ENCODE measurements at places on chromosomes 4 and X. TPM values are rescaled to one million over a fixed set of nuclear protein-coding genes. Genes with fewer than 3 reads are reported as not detected.
A peak's percentile ranks its signal among the peaks of the same experiment; 100 is the strongest.

DNA sequence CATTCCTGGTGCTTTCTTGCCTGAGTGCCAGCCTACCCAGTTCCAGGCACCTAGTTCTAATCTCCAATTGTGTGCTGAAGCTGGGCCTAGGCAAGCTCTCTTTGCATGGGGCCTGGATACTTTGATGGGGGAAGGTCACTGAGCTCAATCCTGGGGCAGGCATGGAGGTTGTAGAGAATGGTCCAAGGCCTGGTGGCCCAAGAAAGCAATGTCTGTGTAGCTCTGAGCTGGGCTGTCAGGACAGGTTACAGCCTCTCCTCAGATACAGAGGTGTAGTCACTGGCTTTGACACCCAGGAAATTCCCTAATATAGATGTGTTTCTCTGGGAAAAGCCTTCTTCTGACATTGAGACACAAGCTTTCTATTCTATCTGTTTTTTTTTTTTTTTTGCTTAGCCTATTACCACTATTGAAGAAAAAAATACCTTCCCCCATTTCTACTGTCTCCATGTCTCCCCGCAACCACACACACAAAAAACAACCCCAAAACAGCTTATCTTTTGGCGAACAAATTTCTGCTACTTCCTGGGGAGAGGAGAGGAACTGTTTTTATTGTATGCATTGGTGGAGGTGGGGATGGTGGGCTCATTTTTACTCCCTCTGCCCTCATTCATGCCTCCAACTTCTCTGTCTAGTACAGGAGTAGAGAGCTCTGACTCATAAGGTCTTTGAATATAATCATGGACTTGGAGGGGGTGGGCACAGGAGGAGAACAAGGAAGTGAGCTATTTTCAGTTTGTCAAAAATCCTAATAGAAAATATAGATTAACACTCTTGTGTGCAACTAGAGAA, 66.7 kb upstream of the DHX15 start:
- H3K36me3 ChIP-seq: no peaks in the 10 kb centered on the region
- no peak overlapping the region for H3K4me3 ChIP-seq
- H3K4me1 ChIP-seq: peaks cover 8% of the 10 kb centered on the region
- no peak overlapping the region for H3K27ac ChIP-seq
- no peaks in the 10 kb centered on the region for H3K27me3 ChIP-seq
- DNase-seq: no peak

GRCh38 chr4:61678297-61678696, 478.2 kb downstream of the ADGRL3 start:
- H3K4me1 ChIP-seq: no peaks in the 10 kb centered on the region
- no peaks in the 10 kb centered on the region for H3K27me3 ChIP-seq
- no peaks in the 10 kb centered on the region for H3K36me3 ChIP-seq
- no peak for DNase-seq

DNA sequence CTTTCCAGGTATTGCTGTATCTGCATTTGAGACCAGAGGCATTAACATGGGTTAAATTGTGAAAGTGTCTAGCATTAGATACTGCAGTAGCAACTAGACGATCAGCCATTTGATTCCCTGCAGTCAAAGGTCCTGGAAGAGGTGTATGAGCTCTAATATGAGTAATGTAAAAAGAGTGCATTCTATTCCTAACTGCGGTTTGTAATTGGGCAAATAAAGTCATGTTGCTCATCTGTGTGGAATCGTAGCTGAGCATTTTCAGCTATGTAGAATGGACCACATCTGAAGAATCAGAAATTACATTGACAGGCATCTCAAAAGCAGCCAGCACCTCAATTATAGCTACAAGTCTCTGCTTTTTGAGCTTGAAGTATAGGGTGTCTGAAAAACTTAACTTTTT, 157.6 kb downstream of the ZNF518B start:
- no peaks in the 10 kb centered on the region for H3K4me1 ChIP-seq
- H3K27ac ChIP-seq: no peak overlapping the region
- no peak for DNase-seq
- no peaks in the 10 kb centered on the region for H3K27me3 ChIP-seq
- no peak overlapping the region for H3K4me3 ChIP-seq
- no peaks in the 10 kb centered on the region for H3K36me3 ChIP-seq

DNA sequence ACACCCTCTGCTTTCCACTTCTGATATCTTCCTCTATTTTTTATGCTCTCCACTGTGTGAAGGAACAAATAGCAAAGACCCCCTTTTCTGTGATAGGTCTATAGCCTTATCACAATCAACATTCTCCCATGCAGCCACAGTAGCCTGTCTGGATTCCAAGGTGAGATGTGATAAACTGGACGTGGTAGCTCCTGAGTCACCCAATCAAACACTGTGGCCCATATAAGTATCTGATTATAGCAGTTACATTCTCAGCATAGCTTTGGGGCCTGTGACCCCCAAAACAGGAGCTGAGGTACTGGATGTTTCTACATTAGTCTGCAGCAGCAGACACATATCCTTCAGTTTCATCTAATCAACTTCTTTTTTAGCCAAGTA, 172.7 kb upstream of the IGFBP7 start:
- H3K36me3 ChIP-seq: no peaks in the 10 kb centered on the region
- no peaks in the 10 kb centered on the region for H3K27me3 ChIP-seq
- H3K4me3 ChIP-seq: no peak overlapping the region
- no peak for DNase-seq
- H3K4me1 ChIP-seq: no peaks in the 10 kb centered on the region
- H3K27ac ChIP-seq: no peak overlapping the region

- no peak overlapping the region for H3K4me3 ChIP-seq
- H3K27me3 ChIP-seq: no peaks in the 10 kb centered on the region
- H3K4me1 ChIP-seq: peaks cover 8% of the 10 kb centered on the region
- no peaks in the 10 kb centered on the region for H3K36me3 ChIP-seq
Measured at GRCh38 chrX:21666252-21666651, 8.1 kb upstream of the KLHL34 start.

DNA sequence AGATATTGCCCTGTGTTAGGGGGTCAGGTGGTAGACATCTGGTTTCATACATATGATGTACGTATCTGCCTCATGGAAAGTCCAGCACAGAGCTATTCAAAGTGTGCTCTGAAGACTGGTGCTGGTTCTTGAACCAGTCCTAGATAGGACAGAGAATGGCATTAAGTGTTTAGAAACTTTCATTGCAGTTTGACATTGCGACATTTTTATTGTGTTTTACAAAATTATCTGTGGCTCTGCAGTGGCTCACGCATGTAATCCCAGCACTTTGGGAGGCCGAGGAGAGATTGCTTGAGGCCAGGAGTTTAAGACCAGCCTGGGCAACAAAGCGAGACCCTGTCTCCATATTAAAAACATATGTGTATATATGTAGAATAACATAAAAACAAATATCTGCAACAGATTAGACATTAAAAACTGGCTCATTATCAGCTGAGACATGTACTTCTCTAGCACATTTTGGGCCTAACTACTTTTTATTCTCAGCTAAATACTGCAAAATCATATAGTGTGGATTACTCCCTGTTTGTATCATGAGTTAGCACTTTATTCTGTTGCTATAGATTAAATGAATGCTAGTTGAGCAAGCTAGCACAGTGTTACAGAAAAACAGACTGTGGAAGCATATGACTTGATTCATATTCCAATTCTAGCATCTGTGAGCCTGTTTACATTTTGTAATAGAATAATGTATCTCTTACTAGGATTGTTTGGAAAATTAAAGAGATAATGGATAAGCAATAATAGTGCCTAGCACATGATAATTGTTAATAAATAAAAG, 57.1 kb downstream of the USP9X start:
- H3K36me3 ChIP-seq: no peaks in the 10 kb centered on the region
- no peaks in the 10 kb centered on the region for H3K4me1 ChIP-seq
- H3K27ac ChIP-seq: no peak overlapping the region
- DNase-seq: no peak

DNA sequence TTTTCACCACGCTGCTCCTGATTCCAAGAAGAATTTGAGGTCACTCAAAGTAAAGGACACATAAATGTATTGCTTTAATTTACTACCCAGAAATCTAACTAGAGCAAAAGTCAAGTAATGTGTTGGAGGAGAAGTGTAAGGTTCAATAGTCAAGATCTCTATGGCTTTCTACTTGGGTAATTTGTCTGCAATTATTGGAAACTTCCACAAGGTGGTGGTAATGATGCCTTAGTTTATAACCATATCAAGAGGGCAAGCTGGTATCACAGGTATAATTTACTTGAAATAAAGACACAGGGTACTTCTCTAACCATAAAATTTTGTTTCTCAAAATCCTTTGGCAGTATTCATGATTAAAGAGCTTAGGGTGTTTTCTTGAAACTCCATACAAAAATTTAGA, 10.2 kb upstream of the GRIA3 start:
- H3K27ac ChIP-seq: no peak overlapping the region
- no peak for DNase-seq
- no peaks in the 10 kb centered on the region for H3K27me3 ChIP-seq
- no peak overlapping the region for H3K4me3 ChIP-seq
- H3K36me3 ChIP-seq: no peaks in the 10 kb centered on the region

GRCh38 chr4:87051121-87051713, 116.4 kb downstream of the AFF1 start:
- H3K4me1 ChIP-seq: no peaks in the 10 kb centered on the region
- H3K27me3 ChIP-seq: no peaks in the 10 kb centered on the region
- no peaks in the 10 kb centered on the region for H3K36me3 ChIP-seq
- no peak overlapping the region for H3K27ac ChIP-seq

DNA sequence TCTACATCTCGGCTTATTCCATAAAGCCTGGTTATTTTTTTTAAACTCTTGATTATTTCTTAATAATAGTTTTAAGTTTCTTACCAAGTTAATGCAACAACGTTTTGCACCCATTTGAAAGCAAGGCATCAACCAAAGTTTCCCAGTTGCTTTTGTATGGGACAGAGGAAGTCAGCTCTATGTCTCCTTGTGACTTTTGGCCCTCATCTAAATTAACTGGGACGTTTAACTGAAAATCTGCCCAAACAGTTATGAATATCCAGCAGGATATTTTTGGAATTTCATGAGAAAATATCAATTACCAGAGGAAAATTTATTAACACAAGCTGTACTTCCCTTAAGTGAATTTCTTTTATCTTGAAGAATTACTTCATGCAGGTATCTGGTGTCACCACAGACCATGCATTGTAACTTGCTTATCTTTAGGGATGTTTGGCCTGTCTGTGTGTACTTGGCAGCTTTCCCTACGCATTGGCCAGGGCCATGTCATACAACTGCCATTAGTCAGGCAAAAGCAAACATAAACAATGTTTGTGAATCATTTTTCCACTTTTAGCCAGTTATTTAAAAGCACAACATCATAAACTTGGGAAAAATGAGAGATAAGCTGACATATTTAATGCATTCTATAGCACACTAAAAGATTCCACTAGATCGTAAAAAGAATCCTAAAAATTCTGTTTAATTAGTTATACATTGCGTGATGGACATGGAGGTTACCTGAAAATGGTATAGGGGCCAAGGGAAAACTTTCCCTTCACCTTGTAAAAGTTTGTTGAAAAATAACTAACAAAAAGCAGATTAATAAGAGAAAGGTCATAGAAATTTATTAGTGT, 101.4 kb upstream of the PDE5A start:
- H3K4me1 ChIP-seq: peaks cover 49% of the 10 kb centered on the region
- DNase-seq: peak; percentile 91
- H3K27me3 ChIP-seq: no peaks in the 10 kb centered on the region
- H3K4me3 ChIP-seq: peak overlapping the region; percentile 41
- no peaks in the 10 kb centered on the region for H3K36me3 ChIP-seq
- peak overlapping the region; percentile 99 for H3K27ac ChIP-seq

DNA sequence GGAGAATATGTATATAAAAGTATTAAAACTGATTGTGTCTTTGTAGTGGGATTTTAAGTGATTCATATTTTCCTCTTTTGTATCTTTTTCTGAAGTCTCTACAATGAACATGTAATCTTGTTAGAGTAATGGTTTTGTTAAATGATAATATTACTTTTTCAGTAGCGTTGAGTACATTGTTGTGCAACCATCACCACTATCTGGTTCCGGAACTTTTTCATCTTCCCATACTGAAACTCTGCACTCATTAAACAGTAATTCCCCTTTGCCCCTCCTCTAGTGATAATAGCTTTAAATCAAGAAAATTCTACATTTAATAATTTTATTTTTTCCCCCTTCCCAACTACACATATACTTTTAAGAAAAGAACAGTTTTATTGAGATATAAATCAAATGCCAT, 23.3 kb downstream of the SHROOM3 start:
- H3K36me3 ChIP-seq: no peaks in the 10 kb centered on the region
- peak overlapping the region; percentile 77 for H3K27ac ChIP-seq
- no peak overlapping the region for H3K4me3 ChIP-seq
- DNase-seq: no peak

DNA sequence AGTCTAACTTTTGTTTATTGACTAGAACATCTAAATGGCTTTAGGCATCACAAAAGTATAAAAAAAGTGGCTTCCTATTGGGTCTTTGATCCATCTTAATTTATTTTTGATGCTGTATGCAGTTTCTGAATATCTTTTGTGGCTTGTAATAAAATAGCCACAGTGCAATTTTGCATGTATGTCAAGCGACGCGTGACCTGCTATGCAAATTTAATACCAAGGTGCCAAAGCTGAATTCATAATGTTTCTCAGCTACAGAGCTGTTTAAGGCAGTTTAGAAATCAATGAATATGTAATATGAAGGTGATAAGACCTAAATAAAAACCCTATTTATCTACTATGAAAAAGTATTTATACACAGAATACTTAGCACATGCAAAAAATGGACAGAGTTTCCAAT, 197.8 kb downstream of the AFF2 start:
- H3K4me1 ChIP-seq: no peaks in the 10 kb centered on the region
- no peaks in the 10 kb centered on the region for H3K27me3 ChIP-seq
- no peaks in the 10 kb centered on the region for H3K36me3 ChIP-seq
- H3K27ac ChIP-seq: no peak overlapping the region
- DNase-seq: no peak

GRCh38 chr4:100450449-100450848, 67.4 kb downstream of the EMCN start:
- no peaks in the 10 kb centered on the region for H3K4me1 ChIP-seq
- H3K4me3 ChIP-seq: no peak overlapping the region
- no peaks in the 10 kb centered on the region for H3K27me3 ChIP-seq
- H3K27ac ChIP-seq: no peak overlapping the region
- no peak for DNase-seq
- H3K36me3 ChIP-seq: no peaks in the 10 kb centered on the region

- no peak for DNase-seq
- H3K4me3 ChIP-seq: no peak overlapping the region
- no peaks in the 10 kb centered on the region for H3K36me3 ChIP-seq
- no peak overlapping the region for H3K27ac ChIP-seq
- H3K4me1 ChIP-seq: no peaks in the 10 kb centered on the region
Measured at GRCh38 chr4:112153211-112153791, 8.0 kb downstream of the FAM241A start.

The ZFYVE28 gene
- 13.6 TPM for total RNA-seq

The PCDH19 gene
- 0.05 TPM for total RNA-seq

The CLTRN gene
- 2.7 TPM for total RNA-seq

The SOD3 gene
- total RNA-seq: 6.3 TPM

The TET2 gene
- total RNA-seq: 6.6 TPM

The SPOCK3 gene
- total RNA-seq: not detected

The YIPF7 gene
- total RNA-seq: not detected

The MAGEC1 gene
- 0.28 TPM for total RNA-seq

The ARSD gene
- 17.4 TPM for total RNA-seq
